ENCODE measurements at places on chromosomes 16 and 17. TPM values are rescaled to one million over a fixed set of nuclear protein-coding genes. Genes with fewer than 3 reads are reported as not detected.

- DNase-seq, result no peak
Measured at GRCh38 chr17:61955619-61956018, 27.8 kb upstream of the INTS2 start.

DNA sequence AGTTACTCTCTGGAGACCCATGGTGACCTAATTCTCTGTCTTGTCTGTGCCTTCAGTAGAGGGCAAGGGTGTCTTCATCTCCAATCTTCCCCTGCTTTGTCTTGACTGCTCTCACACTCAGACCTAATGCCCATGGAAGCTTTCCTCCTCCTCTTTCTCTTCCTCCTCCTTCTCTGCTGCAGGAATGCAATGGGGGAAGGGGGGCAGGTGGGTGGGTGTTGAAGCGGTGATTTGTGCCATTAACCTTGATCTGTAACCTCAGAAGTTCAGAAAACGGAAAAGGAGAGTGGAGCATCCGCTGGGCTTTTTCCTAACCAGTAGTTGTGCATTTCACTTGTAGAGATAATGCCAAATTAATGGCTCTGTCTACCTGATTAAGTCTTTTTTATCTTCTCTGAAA, 172.3 kb upstream of the CDH11 start:
- no peak for DNase-seq

GRCh38 chr16:8929086-8929748, 34.5 kb downstream of the USP7 start:
- DNase-seq, result no peak

DNA sequence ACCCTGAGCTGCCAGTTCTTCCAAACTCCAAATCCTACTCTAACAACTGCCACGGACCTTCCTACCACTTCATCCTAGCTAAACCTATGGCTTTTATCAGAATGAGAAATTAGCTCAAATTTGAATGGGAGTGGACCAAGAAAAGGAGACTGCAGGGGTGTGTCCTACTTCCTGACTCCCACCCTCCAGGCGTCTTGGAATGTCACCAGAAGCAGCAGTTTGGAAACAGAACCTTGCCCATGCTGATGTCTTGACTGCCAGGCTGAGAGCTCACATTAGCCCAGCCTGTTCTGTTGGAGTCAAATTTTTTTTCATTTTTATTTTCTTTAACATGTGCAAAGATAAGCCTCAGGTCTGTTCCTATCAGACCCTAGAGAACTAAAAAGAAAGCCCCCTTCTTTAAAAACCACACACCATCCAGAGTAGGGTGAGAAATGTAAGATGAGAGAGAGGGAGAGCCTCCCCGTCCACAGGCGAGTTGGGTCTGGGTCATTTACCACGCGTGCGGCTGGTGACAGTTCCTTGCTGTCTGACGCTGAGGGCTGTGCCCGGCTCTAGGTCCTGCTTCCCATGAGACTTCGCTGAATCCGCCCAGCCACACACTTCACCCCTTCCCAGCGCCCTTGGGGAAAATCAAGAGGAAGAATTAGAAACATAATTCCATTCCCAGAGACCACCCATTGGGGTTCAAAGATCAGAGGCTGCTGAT, 54.3 kb downstream of the WNT3 start:
- no peak for DNase-seq

DNA sequence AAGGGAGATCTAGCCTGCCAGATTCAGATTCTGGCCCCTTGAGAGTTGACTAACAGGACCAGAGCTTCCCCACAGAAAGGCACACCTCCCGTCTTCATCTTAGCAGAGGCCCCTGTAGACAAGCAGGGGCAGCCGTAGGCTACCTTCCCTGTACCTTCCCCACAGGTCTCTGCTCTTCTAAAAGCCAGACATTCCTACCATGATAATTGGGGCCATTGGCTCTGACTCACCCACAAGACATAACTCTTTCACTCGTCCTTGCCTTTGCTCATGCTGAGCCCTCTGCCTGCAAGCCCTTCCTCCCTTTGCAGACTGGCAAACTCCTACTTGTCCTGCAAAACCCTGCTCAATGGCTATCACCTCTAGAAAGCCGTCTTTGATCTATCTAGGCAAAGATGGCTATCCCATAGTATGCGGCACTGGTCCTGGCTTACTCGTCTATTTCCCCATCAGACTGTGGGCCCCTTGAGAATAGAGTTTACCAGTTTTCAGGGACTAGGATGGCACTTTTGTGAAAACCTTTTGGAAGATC, 43.8 kb downstream of the PIMREG start:
- DNase-seq, result peak; percentile 24

- DNase-seq, result no peak
Measured at GRCh38 chr16:3904875-3905274, 24.4 kb upstream of the CREBBP start.

- peak; percentile 77 for DNase-seq
Measured at GRCh38 chr16:81737885-81738536, 41.1 kb upstream of the PLCG2 start.

GRCh38 chr16:47925811-47926460, 229.9 kb downstream of the ABCC12 start:
- DNase-seq, result no peak

DNA sequence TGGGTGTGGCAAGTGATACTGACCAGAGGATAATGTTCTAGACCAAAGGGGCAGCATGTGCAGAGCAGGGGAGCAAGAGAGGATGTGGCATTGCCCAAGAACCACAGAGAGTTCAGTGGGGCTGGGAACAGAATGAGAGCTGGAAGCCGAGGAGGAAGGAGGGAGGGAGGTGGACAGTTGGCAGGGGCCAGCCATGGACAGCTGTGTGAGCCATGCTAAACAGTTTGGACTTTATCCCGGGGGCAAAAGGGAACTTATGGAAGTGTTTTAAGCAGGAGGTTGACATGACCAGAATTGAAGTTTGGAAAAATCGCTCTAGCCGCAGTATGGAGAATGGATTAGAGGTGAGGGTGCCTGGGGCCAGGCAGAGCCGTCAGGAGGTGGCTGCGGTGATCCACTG, 29.4 kb upstream of the TMEM132E start:
- DNase-seq, result no peak

- no peak for DNase-seq
Measured at GRCh38 chr16:19366391-19366790, 51.3 kb upstream of the TMC5 start.

- DNase-seq, result no peak
Measured at GRCh38 chr17:74520016-74520434, 11.2 kb downstream of the CD300LB start.

DNA sequence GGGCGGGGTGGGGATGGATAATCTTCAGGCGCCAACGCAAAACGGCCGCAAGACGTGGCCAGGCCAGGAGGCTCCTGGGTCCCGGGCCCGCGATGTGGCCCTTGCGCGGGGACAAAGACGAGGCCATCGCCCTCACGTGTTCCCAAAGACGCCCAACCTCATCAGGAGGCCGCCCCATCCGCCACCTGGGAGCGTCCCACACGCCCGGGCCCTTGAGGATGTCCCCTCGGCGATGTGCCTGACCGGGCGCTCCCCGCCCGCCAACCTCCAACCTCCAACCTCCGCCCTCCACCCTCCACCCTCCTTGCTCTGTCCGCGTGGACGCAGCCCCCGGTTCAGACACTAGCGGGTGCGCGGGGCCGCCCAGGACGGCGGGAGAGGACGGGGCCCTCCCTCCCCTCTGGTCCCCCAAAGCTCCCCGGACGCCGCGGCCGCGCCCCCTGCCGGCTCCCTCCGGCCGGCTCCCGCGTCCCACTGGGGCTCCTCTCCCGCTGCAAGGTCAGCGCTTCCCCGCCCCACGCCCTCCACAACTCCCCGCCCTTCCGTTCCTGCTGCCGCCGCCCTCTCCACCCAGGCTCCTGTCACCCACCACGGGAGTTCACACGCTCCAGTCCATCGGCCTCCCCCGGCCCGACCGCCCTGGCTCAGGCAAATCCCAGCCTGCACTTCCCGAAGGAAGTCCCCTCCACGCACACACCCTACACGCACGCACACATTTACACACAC, 250.8 kb upstream of the RPL38 start:
- no peak for DNase-seq

DNA sequence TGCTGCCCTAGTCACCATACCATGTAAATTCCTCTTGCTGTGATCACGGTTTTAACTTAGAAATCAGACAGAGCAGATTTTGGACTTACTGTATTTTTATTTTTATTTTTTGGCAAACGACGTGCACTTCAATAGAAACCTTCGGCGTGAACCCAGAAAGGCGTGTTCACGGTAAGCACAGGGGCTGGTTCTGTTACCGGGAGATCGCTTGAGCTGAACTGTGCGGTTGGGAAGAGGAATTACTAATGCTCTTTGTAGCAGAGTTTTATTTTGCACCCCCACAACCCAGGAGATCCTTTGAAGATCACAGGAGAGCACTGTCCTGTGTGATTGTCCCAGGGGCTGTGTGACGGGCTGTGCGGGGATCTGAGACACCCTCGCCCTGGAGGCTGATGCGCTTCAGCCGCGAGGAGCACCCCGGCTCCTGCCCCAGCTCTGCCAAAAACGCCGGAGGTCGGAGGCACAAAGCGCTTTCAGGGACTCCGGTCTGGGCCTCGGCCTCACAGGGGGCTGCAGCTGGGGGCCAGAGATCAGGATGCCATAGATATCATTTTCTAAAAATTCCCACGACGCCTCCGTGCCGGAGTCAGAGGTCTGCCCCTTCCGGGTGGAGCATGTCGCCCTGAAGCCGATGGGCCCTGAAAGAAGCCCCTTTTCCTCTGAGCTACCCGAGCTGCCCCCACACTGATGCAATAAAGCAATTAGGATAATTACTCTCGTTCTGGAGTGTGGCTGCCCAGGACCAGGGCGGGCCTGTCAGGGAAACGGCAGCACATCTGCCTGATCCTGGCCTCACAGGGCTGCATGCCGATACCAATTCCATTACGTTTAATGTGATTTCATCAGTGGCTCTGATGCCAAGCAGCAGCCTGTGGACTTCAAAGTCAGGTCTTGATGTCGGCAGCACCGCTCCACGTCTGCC, 71.8 kb downstream of the LMF1 start:
- no peak for DNase-seq

DNA sequence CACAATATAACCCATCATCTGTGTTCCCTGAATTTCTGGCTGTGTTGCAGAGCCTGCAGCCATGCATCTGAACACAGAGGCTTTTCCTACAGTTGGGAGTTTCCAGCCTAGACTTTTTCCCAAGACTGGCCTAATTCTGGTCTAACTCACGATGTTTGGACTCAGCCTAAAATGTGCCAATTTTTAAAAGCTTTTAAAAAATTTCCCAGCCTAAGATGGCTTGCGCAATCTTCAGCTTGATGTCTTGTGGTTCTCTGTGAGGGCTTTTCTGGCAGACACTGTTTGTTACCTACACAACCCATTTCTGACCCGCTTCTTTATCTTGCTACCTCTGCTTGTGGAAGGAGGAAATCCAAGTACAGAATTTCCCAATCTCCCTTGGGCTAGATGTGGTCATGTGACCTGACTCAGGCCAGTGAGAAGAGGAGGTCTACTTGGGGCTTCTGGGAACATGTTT, 72.7 kb upstream of the GAS7 start:
- no peak for DNase-seq

DNA sequence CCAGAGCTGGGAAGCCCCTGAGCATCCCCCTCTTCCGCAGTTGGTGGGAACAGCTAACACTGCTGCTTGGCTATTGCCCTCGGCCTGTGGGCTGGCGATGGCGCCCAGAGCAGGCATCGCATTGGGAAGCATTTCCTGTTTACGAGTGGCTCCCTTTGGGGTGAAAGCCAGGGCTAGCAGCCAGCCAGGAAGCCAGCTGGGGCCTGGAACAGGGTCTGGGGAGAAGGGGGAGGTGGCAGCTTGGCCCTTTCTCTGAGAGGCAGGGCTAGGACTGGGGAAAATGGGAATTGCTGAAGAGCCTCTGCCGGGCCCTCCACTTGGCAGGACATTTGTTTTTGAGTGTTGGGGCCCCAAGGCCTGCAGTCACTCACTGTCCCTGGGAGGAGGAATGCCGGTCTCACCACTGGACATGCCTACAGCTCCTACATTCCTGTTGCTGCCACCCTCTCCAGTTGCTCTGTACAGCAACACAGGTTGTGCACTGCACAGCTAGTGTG, 2.4 kb upstream of the MTSS2 start:
- no peak for DNase-seq

DNA sequence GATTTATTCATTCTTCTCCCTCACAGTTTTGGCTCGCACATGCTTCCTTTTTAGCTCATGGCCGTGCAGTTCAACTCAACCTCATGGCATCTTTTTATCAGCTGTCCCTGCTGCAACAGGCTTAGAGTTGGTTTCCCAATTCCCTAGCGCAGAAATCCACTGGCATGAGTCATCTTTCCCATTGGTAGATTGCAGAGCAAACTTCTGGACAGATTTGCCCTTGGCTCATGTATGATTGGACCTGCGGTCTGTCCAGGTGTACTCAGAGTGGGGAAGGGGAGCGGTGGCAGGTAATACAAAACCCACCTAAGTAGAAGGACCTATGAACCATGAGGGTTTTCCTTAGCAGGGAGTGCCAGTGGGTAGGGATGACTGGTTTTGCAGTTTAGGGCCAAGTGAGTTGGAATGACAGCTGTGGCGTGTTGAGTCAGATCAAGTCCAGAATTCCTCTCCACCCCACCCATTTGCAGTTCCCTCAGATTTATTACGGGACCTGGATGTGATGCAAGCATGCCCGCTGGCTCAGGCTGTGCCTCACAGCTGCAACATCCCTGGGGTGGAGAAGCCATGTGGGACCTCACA, 584.7 kb downstream of the WWOX start:
- no peak for DNase-seq

GRCh38 chr17:13587487-13588338, 14.0 kb downstream of the HS3ST3A1 start:
- no peak for DNase-seq

DNA sequence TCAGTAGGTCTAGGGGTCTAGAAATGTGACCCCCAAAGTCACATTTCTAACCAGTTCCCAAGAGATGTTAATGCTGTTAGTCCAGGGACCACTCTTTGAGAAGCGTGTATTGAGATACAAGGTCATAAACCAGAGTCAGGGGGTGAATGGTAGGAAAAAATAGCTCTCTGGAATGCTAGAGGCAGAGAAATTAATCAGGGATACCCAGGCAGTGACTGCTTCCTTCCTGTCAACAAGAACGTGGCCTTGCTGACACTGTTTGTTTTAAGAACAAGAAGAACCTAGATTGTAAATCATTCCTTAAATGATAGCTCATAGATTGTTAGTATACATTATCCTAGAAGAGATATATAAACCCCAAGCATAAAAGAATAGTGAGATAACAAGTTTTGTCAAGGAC, 43.8 kb downstream of the PITPNM3 start:
- no peak for DNase-seq

The PKMYT1 gene
- 112 TPM for total RNA-seq

The TMUB2 gene
- 22.5 TPM for total RNA-seq

The TSPOAP1 gene
- 14.4 TPM for total RNA-seq

The TP53TG3B gene
- not detected for total RNA-seq

The SKAP1 gene
- total RNA-seq, result 56.0 TPM

The SLC25A39 gene
- 174 TPM for total RNA-seq

The MYLK3 gene
- total RNA-seq, result 0.20 TPM

The MYH1 gene
- not detected for total RNA-seq

The DUSP3 gene
- 14.0 TPM for total RNA-seq

The KIAA0753 gene
- 18.6 TPM for total RNA-seq

The HSF5 gene
- total RNA-seq, result 5.5 TPM

Measured in CD8-positive, alpha-beta memory T cell (primary cell).